ENCODE measurements at places on chromosomes 7 and 10. TPM values are rescaled to one million over a fixed set of nuclear protein-coding genes. Genes with fewer than 3 reads are reported as not detected.
A peak's percentile ranks its signal among the peaks of the same experiment; 100 is the strongest.

Gene PLEKHS1
- 0.12 TPM for total RNA-seq

Gene WEE2
- total RNA-seq, result not detected

Gene SLF2
- 23.2 TPM for total RNA-seq

DNA sequence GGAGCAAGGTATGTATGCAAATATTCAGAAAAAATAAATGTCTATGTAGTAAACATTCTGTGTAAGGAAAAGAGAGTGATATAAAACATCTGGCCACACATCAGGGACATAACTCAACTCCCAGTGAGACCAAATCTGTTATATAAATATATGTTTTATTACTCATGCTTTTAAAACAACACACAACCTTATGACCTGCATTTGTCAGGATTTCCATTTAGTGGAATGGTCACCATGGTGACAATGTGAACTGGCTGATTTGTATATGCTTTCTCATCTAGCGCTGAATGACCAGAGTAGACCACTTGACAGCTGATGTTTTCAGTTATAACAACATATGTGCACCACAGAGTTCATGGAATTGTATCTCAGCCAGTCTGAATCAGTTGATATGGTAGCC lies 551.7 kb downstream of the HTR7 start:
- no peaks in the 10 kb centered on the region for H3K27me3 ChIP-seq
- no peak overlapping the region for H3K4me3 ChIP-seq
- H3K4me1 ChIP-seq, result no peaks in the 10 kb centered on the region
- DNase-seq, result no peak
- no peaks in the 10 kb centered on the region for H3K36me3 ChIP-seq
- no peak overlapping the region for H3K27ac ChIP-seq

Gene LGI1
- not detected for total RNA-seq

DNA sequence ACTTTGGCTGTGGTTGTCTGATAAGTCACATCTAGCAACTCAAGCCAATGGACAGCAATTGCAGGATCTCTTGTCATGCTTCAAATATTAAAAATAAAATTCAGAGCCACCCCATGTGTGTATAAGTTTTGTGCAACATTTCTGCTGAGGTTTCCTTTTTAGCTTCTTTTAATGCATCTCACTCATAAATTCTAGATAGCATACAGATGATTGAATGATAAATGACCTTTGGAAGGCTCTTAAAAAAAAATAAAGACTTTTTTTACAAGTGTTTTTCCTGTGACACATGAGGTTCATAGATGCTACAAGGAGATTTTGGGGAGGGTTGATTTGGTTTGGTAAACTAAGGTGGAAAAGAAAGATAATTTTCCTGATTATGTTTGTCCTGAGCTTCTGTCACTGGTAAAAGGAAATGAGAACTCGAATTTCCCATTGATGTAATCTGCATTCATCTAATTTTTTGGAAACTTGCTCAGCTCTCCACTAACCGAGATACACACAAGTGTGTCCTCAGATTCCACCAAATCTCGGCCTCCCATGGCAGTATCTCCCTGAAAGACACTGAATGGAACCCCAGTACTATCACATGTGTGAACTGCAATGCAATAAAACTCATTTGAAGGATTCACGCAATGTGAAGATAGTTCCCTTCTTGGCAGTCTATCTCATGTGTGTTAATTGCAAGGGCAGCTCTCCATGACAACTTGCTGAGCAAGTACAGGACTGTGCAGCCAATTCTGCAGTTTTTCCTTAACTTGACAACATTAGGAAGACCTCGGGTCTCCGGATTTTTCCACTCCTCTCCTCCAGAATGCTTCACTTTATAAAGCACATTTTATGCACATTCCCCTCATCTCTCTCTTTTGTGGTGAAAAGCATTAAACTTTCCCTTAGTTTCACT lies 185.4 kb upstream of the PFKP start:
- H3K27ac ChIP-seq, result no peak overlapping the region
- no peak overlapping the region for H3K4me3 ChIP-seq
- no peaks in the 10 kb centered on the region for H3K36me3 ChIP-seq
- H3K27me3 ChIP-seq, result peaks cover 3% of the 10 kb centered on the region
- no peak for DNase-seq
- no peaks in the 10 kb centered on the region for H3K4me1 ChIP-seq

Gene PLEKHA8
- 15.2 TPM for total RNA-seq

GRCh38 chr7:66078067-66078466 lies 2.4 kb downstream of the ASL start:
- H3K4me3 ChIP-seq, result no peak overlapping the region
- H3K4me1 ChIP-seq, result peaks cover 10% of the 10 kb centered on the region
- no peaks in the 10 kb centered on the region for H3K36me3 ChIP-seq
- no peaks in the 10 kb centered on the region for H3K27me3 ChIP-seq
- DNase-seq, result no peak

Gene RSU1
- total RNA-seq, result 69.2 TPM

DNA sequence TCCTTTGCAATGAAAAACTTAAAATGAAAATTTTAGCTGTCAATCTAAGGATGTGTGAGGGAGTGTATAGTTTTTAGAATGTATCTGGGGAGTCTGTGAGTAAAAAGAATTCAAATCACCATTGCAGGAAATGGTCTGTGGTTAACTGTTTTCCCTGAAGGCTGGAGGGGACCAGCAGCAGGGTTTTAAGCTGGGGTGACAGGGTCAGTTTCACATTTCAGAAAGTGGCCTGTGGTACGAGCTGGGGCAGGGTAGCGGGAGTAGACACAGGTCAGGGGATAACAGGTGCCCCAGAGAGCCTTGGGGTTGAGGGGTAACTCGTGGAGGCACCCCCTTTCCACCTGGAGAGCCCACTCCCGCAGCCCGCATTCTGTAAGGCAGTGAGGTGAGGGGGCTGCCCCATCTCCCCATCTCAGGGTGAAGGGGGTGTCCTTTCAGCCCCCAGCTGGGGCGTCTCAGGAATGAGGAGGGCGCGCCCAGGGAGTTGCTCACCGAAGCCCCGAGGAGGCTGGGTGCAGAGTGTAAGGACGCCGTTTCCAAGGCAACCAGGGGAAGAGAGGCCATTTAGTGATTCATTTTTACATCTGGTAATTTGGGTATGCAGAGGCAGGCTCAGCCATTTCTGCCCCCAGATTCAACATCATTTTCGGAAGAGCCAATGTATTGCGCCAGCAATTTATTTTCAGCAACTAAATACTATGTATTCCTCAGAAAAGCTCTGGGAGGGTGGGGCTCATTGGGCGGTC lies 168.9 kb downstream of the SLIT1 start:
- H3K27me3 ChIP-seq, result no peaks in the 10 kb centered on the region
- DNase-seq, result peak; percentile 69
- H3K4me1 ChIP-seq, result peaks cover 9% of the 10 kb centered on the region
- H3K27ac ChIP-seq, result no peak overlapping the region
- peak overlapping the region; percentile 13 for H3K4me3 ChIP-seq

Gene GPR85
- total RNA-seq, result not detected

Gene ADRB1
- 0.17 TPM for total RNA-seq

Gene KAZALD1
- total RNA-seq, result not detected

Gene C10orf62
- not detected for total RNA-seq

DNA sequence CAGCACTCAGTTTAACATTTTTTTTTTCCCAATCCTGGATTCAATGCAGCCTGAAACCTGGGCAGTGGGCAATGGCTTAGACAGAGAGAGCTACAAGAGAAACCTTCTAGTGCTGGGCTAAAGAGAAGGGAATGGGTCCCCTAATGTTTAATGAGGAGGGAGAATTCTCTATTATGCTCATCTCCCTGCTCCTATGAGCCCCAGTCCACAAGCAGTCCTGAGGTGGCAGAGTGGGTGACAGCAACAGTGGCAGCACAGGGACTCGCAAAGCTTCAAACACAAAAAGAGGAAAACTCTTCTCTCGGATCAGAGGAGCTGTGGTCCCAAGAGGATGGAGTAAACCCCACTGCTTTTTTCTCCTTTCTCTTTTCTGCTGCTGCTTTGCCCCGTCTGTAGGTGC lies 36.5 kb downstream of the COBL start:
- no peak overlapping the region for H3K27ac ChIP-seq
- H3K36me3 ChIP-seq, result no peaks in the 10 kb centered on the region
- no peaks in the 10 kb centered on the region for H3K27me3 ChIP-seq
- DNase-seq, result no peak

DNA sequence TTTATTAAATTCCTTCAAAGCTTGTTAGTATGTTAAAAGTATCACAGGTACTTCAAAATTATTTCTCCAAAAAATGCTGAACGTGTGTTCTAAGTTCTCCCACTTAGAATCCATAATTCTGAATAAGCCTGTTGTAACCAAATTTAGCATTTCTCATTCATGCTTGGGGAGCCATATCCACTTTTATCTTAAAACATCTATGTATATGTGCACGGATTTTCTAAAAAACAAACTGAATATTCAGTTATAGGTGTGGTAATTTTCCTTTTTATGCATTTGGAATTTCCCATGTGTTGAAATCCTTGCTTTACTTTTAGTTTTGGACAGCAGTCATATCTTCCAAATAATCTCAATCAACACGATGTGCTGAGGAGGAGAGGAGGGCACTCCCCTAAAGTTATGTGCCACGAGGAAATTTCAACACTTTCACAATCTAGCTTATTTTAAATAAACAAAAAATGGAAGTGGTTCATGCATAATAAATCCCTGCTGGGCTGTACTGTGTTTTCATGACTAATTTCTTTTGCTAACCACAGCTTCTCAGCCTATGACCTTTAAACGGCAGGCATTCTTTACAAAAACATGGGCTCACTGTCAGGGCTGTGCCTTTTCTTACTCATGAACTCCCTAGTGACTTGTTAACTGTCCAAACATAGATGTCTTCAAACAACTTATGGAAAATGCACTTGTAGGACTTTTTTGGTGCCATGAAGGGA lies 380.3 kb upstream of the SEMA3C start:
- H3K27ac ChIP-seq, result no peak overlapping the region
- no peak for DNase-seq
- no peaks in the 10 kb centered on the region for H3K36me3 ChIP-seq
- no peaks in the 10 kb centered on the region for H3K4me1 ChIP-seq
- H3K27me3 ChIP-seq, result no peaks in the 10 kb centered on the region

DNA sequence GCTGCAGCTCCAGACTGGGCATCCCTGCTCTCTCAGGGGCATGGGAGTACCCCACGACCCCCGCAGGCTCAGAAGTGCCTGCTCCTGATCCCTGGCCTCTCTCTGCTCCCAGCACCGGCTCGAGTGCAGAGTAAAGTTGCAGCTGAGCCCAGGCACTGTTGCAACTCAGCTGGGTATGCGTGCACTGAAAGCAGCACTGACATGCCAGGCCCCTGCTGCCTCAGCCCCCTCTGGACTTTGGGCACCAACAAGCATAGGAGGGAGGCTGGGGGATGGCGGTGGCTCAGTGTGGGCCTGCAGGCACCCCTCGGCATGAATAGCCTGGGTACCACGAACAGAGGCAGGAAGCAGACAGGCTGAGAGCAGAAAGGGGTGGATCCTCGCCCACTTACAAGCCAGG lies 295.3 kb downstream of the GRM8 start:
- no peaks in the 10 kb centered on the region for H3K27me3 ChIP-seq
- H3K4me1 ChIP-seq, result no peaks in the 10 kb centered on the region
- DNase-seq, result no peak
- no peaks in the 10 kb centered on the region for H3K36me3 ChIP-seq

DNA sequence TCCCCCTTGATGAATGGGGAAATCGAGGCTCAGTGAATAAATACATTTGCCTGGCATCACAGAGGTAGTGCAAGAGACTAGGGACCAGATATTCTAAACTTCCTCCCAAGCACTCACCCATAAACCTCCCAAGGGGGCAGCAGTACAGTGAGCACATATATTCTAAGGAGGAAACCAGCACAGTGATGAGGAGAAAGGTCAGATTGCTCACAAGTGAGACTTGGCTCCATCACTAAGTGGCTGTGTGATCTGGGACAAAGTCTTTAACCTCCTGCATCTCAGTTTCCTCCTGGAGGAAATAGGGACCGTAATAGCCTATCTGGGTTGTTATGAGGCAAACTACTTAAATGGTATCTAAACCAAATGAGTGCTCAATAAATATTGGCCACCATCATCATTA lies 4.3 kb downstream of the PLXNA4 start:
- H3K4me1 ChIP-seq, result no peaks in the 10 kb centered on the region
- no peak overlapping the region for H3K27ac ChIP-seq
- no peak for DNase-seq
- no peaks in the 10 kb centered on the region for H3K36me3 ChIP-seq

GRCh38 chr10:126075009-126075408 lies 178.6 kb downstream of the FANK1 start:
- no peaks in the 10 kb centered on the region for H3K27me3 ChIP-seq
- no peak for DNase-seq
- H3K4me3 ChIP-seq, result no peak overlapping the region
- H3K4me1 ChIP-seq, result no peaks in the 10 kb centered on the region

GRCh38 chr10:59635502-59636290 lies 74.0 kb downstream of the SLC16A9 start:
- H3K27me3 ChIP-seq, result peaks cover 5% of the 10 kb centered on the region
- no peak for DNase-seq
- H3K4me1 ChIP-seq, result no peaks in the 10 kb centered on the region
- no peak overlapping the region for H3K27ac ChIP-seq
- no peaks in the 10 kb centered on the region for H3K36me3 ChIP-seq

Gene AGR2
- total RNA-seq, result not detected

DNA sequence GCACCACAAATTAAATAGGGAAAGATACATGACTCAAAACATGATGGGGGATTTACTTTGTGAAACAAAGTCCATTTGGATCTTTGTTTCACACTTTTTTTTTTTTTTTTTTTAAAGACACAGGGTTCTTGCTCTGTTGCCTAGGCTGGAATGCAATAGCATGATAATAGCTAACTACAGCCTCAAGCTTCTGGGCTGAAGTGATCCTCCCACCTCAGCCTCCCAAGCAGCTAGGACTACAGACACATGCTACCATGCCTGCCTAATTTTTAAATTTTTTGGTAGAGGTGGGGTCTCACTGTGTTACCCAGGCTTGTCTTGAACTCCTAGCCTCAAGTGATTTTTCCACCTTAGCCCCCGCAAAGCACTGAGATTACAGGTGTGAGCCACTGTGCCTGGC lies 172.6 kb upstream of the KLF14 start:
- H3K36me3 ChIP-seq, result peaks cover 57% of the 10 kb centered on the region
- no peak overlapping the region for H3K27ac ChIP-seq
- no peaks in the 10 kb centered on the region for H3K27me3 ChIP-seq
- H3K4me3 ChIP-seq, result no peak overlapping the region
- peaks cover 78% of the 10 kb centered on the region for H3K4me1 ChIP-seq

Gene GDF2
- total RNA-seq, result not detected

Measured in CD4-positive, CD25-positive, alpha-beta regulatory T cell (primary cell).